ENCODE measurements at places on chromosomes 1 and 21. TPM values are rescaled to one million over a fixed set of nuclear protein-coding genes. Genes with fewer than 3 reads are reported as not detected.

Gene FAM78B
- polyA plus RNA-seq: 1.6 TPM

Gene GBP5
- not detected for polyA plus RNA-seq

Gene SOX13
- polyA plus RNA-seq: 28.6 TPM

DNA sequence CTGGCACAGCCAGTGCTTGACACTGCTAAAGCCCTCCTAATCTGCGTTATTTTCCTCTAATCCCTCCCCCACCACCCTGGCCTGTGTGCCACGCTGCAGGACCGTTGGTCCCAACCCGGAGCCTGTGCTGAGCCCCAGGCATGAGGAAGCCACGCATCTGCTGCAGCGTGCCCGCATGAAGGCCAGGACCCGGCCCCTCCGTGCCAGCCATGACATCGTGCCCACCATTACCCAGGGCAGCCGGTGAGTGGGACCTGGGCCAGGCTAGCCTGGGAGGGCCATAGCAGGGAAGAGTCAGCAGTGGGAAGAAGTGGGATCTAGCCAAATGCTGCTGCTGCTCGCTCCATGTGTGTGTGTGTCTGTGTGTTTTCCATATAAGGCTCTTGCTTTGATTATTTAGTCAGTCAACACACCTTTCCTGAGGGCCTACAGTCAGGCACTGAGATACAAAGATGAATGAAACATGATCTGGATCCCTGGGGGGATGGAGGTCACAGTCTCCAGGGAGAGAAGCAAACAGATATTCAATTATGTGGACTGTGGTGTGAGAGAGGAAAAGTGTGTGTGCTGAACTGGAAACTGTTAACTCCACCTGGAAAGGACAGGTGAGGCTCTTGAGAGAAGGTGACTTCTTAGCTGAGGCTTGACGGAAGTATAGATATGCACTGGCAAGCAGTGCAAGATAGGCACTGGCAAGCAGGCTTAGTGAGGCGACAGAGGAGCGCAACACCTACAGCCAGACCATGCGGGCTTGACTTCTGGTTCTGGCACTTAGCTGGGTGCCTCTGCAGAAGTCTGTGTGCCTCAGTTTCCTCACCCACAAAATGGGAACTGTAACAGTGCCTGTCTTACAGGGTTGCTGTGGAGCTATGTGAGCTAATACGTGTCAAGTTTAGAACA, 15.9 kb downstream of the KIAA1614 start:
- no peak for DNase-seq
- no peak overlapping the region for H3K27ac ChIP-seq
- H3K27me3 ChIP-seq: no peaks in the 10 kb centered on the region
- no peak overlapping the region for H3K4me3 ChIP-seq

GRCh38 chr1:91857557-91858239, 28.3 kb downstream of the TGFBR3 start:
- no peaks in the 10 kb centered on the region for H3K36me3 ChIP-seq
- H3K4me3 ChIP-seq: no peak overlapping the region
- no peaks in the 10 kb centered on the region for H3K4me1 ChIP-seq

DNA sequence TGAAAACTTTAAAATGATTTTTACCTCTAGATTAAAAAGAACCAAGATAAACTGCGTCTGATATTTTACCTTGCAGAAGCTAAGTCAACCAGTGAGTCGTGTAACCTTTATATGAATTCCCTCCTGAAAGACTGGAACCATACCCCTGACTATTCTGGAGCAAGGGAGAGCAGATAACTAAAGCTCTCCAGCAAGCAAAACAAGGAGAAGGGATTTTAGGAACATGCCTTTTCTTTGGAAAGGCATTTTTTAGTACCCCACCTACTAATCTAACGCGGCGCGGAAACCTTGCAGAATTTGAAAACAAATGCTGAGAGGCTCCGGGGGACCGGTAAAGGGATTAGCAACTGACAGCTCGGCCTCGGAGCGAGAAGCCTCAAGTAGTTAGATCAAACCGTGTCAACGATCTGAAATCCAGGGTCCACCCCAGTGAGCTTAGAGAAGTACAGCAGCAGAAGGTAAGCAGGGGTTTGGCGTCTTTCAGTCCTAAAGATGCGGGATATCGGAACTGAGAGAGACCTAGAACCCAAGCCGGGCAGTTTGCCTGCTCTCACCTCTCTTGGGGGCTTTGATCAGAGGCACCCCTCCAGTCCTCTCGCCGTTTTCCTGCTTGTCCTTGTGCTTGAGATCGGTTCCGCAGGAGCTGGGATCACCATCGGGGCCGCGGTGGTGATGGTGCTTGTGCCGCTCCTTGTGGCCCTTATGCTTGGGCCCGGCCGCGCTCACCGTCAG, 954 bp downstream of the RSBN1 start:
- peaks cover 11% of the 10 kb centered on the region for H3K4me1 ChIP-seq
- peak overlapping the region; percentile 58 for H3K27ac ChIP-seq
- H3K4me3 ChIP-seq: peak overlapping the region; percentile 72
- H3K36me3 ChIP-seq: no peaks in the 10 kb centered on the region
- H3K27me3 ChIP-seq: no peaks in the 10 kb centered on the region

DNA sequence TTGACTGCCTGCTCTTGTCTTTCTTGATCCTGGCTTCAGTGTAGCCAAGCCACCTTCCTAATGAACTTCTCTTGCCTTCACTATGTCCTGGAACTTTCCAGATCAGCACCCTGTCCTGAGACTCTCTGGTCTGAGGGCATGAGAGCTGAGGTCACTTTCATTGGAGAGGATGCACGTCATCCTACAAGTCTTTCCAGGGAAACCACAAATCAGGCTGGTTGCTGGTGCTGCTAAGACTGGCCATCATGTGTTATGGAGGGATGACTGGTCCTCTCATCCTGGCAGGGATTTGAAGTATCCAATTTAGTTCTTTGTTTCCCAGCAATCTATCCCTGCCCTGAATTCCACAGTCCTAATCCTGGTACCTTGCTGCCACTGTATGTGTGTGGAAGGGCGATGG, 228.6 kb downstream of the GPATCH2 start:
- no peak overlapping the region for H3K4me3 ChIP-seq
- DNase-seq: no peak
- no peaks in the 10 kb centered on the region for H3K36me3 ChIP-seq
- no peaks in the 10 kb centered on the region for H3K27me3 ChIP-seq
- no peaks in the 10 kb centered on the region for H3K4me1 ChIP-seq
- H3K27ac ChIP-seq: no peak overlapping the region

- H3K36me3 ChIP-seq: no peaks in the 10 kb centered on the region
- no peak for DNase-seq
- no peaks in the 10 kb centered on the region for H3K4me1 ChIP-seq
These were observed 6.2 kb upstream of the TEX35 start for GRCh38 chr1:178506669-178507068.

Measured in GM23338 (cell line).